ENCODE measurements at places on chromosomes 1 and 21.

DNA sequence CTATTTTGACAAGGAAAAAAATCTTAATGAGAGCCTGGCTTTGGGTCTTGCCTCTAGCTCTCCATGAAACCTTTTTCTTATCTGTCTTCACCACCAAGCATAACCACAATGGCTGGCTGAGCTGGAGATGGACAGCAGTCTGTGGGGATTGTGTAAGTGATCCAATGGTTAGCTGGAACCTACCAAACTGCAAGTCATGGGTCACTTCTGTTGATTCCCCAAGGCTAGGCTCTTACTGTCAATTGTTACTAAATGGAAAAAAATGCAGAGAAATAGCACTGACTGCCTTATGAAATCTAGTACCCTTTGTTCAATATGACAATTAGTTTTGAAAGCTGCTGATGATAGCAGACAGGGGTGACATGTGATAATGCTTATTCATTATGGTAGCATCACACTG, 359.0 kb downstream of the ST6GALNAC3 start:
- no peak for DNase-seq

DNA sequence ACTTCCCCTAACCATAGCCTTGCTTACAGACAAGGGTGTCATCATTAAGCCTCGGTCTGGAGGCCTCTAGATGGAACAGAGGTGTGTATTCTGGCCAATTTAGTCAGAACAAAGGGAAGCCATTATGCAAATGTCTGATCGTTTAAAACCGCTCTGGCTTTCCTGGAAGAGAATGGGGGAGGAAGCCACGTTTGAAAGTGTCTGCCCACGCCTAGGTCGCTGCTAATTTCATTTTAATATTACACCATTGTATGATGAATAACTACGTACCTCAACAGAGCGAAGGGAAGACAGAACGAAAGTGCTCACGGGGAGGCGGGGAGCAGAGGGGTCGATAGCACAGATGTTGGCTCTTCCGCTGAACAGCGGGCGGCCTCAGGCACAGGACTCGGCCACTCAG, 41.1 kb upstream of the CSF3R start:
- DNase-seq: no peak

- DNase-seq: no peak
Measured at GRCh38 chr1:6351480-6352137, 42.0 kb downstream of the ACOT7 start.

DNA sequence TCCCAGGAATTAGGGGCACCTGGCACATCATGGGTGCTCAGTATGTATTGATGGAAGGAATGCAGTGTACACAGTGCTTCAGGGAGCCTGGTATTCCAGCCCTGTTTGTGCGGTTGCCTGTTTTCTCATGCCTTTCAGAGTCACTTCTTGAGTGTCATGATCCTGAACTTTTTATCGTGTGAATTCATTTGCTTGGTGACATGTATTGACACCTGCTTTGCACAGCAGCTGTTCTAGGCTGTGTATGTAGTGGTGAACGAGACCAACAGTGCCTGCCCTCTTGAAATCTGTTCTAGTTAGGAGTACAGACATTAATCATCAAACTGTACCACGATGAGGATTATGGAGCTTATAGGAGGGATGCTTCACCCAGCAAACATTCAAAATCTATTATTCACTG, 6.1 kb downstream of the HTR6 start:
- no peak for DNase-seq

DNA sequence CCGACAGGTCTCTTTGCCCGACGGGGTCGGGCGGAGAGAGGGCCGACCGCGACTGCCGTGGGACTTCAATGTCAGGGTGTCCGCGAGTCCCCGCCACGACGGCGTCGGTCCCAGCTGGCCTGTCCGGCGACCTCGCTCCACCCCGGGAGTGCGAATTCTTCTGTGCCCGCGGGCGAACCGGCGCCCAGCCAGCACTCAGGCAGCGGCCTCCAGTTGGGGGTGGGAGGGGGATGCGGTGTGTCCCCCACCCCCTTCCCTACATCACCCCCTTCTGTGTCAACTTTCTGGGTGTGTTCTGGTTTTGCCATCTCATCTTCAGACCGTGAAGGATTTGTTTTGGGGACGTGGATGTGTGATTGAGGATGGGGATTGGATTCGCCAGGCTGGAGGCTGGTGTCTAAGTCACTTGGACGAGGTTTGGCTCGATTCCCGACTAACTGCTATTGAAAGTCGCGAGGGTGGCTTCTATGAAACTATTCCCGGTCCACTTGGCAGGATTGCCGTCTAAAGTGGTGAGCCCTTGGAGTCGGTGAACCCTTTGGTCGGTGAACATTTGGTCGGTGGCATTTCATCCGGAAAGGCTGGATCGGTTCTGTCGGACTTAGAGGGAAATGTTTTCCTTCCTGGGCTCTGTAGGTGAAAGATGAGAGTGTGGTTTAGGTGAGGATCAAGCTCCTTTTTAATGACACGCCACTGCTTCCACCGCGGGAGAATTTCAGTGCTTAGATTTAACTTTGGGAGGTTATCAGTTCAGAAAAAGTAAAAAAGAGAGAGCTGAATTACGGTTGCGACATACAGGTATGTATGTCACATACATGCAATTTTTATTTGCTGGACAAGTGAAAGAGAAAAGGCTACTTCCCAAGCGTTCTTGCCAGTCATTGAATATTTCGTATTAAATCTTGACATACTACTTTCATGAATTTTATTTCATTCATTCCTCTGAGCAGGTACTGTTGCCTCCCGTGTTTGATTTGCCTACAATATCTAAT, 771 bp downstream of the ABCD3 start:
- peak; percentile 7 for DNase-seq

All from K562 (cell line).